ENCODE measurements at places on chromosomes 7 and 10. TPM values are rescaled to one million over a fixed set of nuclear protein-coding genes. Genes with fewer than 3 reads are reported as not detected.

The LRCH4 gene
- 21.5 TPM for total RNA-seq

DNA sequence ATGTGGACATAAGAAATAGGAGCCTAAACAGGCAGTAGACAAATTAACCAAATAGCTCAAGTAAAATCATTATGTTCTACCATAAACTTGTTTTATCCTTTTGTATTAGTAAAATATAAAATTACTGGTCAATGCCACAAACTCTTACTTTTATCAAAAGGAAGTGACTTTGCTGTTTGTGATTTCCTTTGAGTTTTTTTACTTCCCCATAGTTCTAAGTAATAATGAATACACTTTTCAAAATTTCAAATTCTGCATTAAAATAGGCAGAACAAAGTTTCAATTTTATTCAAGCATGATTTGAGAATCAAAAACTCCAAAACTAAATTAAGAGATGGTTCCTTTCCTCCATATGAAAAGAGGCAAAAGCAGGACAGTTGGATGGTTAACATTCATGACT, 139.7 kb upstream of the ABCB5 start:
- DNase-seq: no peak

DNA sequence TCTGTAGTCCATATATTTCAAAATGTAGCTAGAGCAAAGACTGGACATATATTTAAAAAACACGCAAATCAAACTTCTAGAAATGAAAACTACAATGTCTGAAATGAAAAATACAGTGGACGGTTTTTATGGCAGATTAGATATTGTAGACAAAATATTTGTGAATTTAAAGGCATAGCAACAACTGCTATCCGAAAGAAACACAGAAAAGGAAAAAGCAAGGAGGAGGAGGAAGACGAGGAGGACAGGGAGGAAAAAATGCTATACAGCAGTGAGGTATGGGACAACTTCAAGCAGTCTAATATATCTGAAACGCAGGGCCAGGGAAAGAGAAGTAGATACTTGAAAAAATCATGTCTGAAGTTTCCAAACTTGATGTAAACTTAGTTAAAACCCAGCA, 13.3 kb downstream of the WASL start:
- DNase-seq: no peak

The GTF2I gene
- 114 TPM for total RNA-seq

The ACHE gene
- total RNA-seq: 1.0 TPM

The AKR1C8 gene
- not detected for total RNA-seq

DNA sequence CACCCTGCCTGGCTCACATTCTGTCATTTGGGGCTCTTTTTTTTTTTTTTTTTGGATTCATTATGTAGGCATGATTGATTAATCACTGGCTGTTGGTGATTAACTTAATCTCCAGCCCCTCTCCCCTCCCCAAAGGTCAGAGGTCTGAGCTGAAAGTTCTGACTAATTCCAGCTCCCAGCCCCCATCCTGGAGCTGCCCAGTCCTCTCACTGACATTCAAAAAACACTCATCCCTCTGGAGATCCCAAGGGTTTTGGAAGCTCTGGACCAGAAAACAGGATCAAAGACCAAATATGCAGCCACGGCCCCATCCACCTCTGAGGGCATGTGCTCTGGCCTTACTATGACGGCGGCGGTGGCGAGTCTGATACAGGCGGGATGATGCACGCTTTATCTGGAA, 53.8 kb downstream of the RBM17 start:
- DNase-seq: no peak

- DNase-seq: peak; percentile 42
These were observed at the start of gene ARHGAP22 for GRCh38 chr10:48604991-48605508. Gene ARHGAP22 (minus strand): TSS chr10:48605073. CDS start chr10:48604796, 277 bp downstream.

DNA sequence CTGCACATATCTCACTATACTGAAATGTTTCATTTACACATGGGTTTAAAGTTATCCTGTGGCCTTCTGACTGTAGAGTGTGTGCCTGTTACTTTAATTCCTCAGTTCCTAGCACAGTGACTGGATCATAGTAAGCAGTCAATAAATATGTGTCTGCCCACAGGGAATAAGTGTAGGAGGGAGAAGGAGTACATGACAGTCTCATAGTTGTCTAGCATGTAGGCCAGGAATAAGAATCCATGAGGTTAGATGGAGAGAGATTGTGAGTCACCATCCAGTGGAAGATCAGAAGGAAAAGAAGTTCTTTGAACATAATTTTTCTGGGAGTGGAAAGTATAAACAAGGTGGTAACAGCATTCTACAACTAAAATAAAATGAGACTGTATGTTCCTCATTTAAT, 36.6 kb upstream of the SEMA3A start:
- DNase-seq: no peak

DNA sequence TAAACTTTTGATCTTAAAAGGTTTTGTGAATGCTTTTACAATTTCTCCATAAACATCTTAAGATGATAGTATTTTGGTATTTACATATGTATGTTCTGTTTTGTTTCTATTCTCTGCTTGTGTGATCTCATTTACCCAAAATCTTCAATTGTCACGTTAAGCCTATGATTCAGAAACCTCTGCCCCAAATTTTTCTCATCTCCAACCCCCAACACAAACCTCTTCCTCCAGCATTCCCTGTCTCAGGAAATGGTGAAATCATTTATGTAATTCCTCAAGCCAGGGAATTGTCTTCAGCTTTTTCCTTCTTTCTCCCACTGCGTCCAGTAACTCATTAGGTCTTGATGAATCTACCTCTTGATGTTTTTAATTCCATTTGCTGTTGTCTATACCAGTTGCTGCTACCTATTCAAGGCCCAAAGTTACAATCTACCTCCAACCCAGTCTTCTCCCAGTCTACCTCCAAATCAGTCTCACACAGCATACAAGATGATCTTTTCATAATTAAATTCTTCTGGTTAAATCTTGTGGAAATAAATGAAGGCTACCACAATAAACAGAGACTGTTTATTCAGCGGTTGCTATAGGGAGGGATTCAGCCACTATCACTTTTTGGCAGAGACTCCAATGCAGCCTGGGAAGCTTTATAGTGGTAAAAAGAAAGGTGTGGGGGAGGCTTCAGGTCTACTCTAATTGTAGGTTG, 5.8 kb downstream of the CFAP69 start:
- no peak for DNase-seq

The UTF1 gene
- total RNA-seq: not detected

The ADRB1 gene
- total RNA-seq: 31.5 TPM

The XRCC2 gene
- 0.61 TPM for total RNA-seq

The AGR3 gene
- total RNA-seq: not detected

GRCh38 chr10:306007-306674, 170.9 kb downstream of the ZMYND11 start:
- DNase-seq: no peak

- no peak for DNase-seq
These were observed 317.1 kb upstream of the NPVF start for GRCh38 chr7:25545124-25546008.

GRCh38 chr10:113037218-113037617, 87.2 kb downstream of the TCF7L2 start:
- no peak for DNase-seq

- no peak for DNase-seq
These were observed 23.3 kb downstream of the MMS19 start for GRCh38 chr10:97474918-97475317.

DNA sequence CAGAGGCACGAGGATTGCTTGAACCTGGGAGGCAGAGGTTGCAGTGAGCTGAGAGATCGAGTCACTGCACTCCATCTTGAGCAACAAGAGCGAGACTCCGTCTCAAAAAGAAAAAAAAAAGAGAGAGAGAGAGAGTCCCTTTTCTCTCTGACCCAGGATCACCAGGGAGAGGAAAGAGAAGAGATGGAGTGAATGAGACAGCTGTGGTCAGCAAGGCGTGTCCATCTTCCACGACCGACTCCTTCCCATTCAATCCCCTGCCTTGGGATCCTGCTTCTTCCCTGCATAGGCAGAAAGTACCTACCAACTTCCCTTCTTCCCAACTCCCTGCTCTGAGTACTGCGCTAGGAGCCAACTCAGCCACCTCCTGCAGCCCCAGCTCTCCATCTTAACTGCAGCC, 5.2 kb upstream of the ZAN start:
- no peak for DNase-seq

- no peak for DNase-seq
These were observed 24.9 kb downstream of the MTURN start for GRCh38 chr7:30159698-30160143.

The KAT6B gene
- 28.3 TPM for total RNA-seq

- DNase-seq: no peak
These were observed 18.8 kb upstream of the AOAH start for GRCh38 chr7:36742911-36743775.

The CYP2C18 gene
- total RNA-seq: not detected

The CRHR2 gene
- 0.28 TPM for total RNA-seq

GRCh38 chr7:11434366-11434765, 397.6 kb downstream of the THSD7A start:
- no peak for DNase-seq

The GIMAP5 gene
- 27.2 TPM for total RNA-seq

DNA sequence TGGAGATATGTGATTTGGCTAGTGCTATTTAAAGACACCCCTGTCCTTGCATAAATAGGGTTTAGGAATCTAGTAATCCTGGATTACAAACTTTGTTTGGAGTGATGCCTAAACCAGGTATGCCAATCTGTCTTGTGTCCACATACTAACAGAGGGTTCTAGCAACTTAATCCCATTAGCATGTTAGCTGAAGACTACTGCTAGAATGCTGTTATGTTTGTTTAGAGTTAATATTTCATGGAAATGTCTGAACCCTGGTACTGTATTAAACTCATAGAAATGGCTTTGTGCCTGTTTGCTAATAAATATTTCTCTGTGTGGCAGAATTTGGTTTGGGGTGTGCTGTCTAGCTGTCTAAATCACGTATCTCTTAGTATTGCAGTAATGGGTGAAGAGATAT, 150.8 kb downstream of the PFKFB3 start:
- no peak for DNase-seq

GRCh38 chr10:28681291-28681763, 4.0 kb downstream of the BAMBI start:
- DNase-seq: no peak

The AOAH gene
- total RNA-seq: 1.7 TPM

- no peak for DNase-seq
These were observed 101.8 kb upstream of the ELMO1 start for GRCh38 chr7:37550426-37550825.

GRCh38 chr7:104652434-104652833, 324.0 kb downstream of the LHFPL3 start:
- DNase-seq: no peak

GRCh38 chr10:25849988-25850387, 84.0 kb upstream of the MYO3A start:
- DNase-seq: no peak

DNA sequence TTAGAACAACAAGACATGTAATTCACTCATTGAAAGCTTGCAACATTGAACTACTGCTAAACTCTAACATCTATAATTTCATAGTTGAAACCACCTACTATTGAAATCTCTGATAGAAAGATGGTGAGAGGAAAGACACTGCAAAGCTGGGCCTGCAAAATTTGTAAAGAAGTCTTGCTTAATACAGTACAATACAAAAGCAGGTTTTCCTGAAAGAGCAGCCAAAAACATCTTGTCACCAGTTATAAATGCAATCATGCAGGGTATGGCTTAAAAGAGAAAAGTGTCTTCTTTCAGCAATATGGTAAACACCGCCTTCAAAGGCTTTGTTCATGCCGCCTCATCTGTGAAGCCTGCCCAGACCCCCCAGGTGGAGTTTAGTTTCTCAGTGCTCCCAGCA, 109.2 kb downstream of the ANK3 start:
- no peak for DNase-seq

GRCh38 chr10:98924526-98924925, 311.1 kb downstream of the HPSE2 start:
- DNase-seq: no peak

DNA sequence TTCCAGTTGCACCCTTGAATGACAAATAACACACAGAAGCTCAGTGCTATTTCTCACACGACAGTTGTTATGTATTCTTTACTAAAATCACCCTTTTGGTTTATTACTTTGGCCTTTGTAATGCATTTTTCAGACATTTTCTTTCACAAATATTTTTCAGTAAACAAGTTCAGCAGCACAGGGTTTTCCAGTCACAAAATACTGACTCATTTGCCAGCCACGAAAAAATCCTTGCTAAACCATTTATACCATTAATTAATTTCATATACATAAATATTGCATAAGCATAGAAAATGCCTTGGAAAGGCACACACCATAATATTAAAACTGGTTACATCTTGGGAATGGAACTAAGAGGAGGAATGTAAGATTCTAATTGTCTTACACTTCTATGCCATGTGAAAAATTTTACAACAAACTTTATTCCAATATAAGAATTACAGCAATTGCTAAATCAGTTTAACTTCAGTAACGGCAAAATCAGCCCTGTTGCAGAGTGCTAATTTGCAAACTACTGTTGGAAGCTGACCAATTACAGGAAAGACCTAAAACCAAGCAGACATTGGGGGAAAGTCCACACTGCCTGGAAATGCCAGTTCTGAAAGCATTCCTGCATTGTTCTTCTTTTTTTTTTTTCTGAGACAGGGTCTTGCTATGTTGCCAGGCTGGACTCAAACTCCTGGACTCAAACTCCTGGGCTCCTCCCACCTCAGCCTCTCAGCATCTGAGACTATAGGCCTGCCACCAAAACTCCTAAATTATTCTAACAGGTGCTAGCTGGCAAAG, 31.6 kb upstream of the PBLD start:
- no peak for DNase-seq

The PDE1C gene
- total RNA-seq: 169 TPM

GRCh38 chr7:147432079-147432478, 1158.5 kb upstream of the C7orf33 start:
- DNase-seq: no peak

GRCh38 chr10:17037910-17038309, 91.7 kb downstream of the CUBN start:
- no peak for DNase-seq

- DNase-seq: no peak
These were observed 154.4 kb upstream of the C7orf33 start for GRCh38 chr7:148436135-148436534.

The AGFG2 gene
- 26.4 TPM for total RNA-seq

- DNase-seq: no peak
These were observed 41.7 kb downstream of the SP8 start for GRCh38 chr7:20744954-20745446.

GRCh38 chr10:31055573-31056251, 24.0 kb upstream of the ZNF438 start:
- DNase-seq: no peak

DNA sequence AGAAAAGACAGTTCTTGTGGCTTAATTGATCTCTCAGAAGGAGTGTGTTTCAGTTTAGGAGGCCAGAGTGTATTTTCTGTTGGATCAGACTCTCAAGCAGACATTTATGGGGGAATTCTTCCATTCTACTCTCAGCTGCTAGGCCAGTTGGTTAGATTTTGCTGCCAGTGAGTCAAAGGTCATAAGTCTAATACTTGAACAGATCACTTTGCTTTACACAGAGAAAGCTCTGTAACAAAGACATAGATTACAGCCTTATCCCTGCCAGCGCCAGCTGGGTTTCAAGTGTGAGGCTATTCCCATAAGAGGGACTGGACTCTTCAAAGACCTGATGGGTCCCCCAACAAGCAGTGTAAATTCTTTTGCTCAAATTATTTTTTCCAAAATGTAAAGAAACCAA, 145.6 kb upstream of the SEMA3C start:
- no peak for DNase-seq

GRCh38 chr7:128409596-128410450, at the start of gene IMPDH1:
Gene IMPDH1 (minus strand): TSS chr7:128409982. CDS start chr7:128409901, 81 bp downstream.
- DNase-seq: peak; percentile 89

The C10orf71 gene
- total RNA-seq: 198 TPM

The PLCE1 gene
- 14.5 TPM for total RNA-seq

The NCF1 gene
- total RNA-seq: 6.5 TPM

GRCh38 chr10:119500821-119501220, 41.7 kb downstream of the RGS10 start:
- DNase-seq: no peak
